Natural killer cell (primary cell): ENCODE measurements at places on chromosomes 16 and 17. TPM values are rescaled to one million over a fixed set of nuclear protein-coding genes. Genes with fewer than 3 reads are reported as not detected.

Gene TNP2
- not detected for total RNA-seq

Gene SLFN14
- 0.35 TPM for total RNA-seq

GRCh38 chr17:76946772-76947135 lies 78.5 kb downstream of the MGAT5B start:
- DNase-seq: no peak

DNA sequence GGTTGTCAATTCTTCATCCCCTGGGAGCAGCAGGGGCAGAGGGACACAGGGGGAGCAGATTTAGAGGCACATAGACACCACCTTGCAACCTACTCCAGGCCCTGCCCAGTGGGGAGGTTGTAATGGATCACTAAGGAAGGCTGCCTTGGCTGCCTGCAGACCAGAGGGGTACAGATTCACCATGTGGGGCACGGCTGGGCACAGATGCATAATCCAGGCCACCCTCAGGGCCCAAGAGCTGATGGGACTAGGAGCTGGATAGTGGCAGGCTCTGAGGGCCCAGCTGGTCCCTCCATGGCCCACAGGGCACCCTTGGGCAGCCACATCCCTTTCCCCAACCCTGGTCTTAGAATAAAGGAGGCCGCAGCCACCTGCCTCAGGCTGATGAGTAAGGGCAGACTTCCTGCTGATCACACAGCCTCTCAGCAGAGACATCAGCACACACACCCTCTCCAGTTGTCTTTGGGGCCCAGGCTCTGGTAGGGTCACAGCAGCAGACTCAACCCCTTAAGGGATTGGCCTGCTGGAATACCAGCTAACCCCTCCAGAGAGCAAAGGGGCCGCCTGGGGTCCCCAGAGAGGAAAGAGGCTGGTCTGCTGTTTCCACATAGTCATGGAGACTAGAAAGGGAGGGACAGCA lies 224.9 kb downstream of the GSG1L start:
- no peak for DNase-seq
